ENCODE measurements at places on chromosomes 3 and 15.

DNA sequence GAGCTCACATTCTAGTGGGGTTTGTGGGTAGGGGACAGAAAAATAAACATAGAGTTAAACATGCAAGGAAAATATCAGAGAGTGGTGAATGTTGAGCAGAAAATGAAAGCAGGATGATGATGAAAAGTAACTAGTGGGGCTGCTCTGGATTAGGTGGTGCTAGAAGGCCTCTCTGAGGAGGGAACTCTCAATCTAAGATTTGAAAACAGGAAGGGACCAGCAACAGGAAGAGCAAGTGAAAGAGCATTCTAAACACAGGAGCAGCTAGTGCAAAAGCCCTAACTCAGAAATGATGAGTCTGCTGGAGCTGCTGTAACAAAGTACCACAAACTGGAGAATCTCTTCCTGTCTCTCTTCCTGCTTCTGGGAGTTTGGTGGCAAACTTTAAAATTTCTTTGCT lies 468.6 kb upstream of the AGTR1 start:
- no peak for DNase-seq

DNA sequence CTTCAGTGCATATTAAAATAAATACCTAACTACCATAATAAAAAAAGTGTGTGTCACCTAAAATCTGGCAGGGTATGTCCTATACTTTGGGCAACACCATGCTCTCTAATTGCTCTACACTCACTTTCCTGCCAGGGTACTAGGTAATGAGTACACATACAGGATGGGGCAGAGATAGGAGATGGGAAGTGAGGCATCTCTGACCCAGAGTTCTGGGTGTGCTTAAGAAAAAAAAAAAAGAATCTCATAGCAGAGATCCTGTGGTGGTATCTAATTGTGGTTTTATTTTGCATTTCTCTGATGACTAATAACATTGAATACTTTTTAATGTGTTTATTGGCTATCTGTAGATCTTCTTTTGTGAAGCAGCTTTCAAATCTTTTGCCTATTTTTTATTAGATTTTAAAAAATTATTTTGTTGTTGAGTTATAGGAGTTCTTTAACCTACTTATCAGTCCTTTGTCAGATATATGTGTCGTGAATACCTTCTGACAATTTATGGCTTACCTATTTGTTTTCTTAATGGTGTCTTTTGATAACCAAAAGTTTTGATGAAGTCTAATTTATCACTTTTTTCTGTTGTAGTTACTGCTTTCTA lies 48.0 kb downstream of the EEFSEC start:
- DNase-seq: no peak

DNA sequence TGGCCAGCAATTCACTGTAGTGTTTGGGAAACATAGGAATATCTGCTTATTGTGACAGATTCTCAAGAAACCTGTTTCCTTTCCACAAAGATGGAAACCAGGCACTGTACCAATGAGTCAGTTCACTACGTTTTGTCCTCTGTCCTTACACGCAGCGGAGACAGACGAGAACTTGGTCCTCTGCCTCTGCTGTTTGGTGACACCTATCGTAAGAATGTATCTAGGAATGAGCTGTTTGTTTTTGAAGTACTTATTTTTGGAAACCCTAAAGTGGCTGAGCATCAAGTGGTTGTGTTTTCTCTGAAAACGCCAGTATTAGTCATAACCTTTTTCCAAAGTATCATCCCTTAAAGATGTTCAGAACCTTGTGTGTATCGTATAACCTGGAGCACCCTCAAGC lies 93.0 kb downstream of the PGPEP1L start:
- DNase-seq: no peak

DNA sequence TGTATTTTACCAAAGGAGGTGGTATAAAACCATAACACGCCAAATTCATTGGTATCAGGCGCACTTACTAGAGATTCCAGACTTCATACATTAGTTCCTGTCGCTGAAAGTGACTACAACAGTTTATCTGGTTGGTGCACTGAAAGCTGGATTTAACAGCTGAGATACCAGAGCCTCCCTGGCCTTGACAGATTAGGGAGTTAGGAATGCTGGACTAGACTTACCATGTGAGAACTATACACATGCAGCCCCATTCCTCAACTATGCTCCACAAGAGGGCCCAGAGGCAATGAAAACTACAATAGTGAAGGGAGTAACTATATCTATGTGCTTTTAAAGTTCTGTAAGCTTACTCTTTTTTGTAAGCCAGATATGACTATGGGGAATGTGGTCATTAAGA lies 174.4 kb downstream of the STAG1 start:
- no peak for DNase-seq

GRCh38 chr15:81480645-81481053 lies 106.6 kb upstream of the TMC3 start:
- peak; percentile 49 for DNase-seq

DNA sequence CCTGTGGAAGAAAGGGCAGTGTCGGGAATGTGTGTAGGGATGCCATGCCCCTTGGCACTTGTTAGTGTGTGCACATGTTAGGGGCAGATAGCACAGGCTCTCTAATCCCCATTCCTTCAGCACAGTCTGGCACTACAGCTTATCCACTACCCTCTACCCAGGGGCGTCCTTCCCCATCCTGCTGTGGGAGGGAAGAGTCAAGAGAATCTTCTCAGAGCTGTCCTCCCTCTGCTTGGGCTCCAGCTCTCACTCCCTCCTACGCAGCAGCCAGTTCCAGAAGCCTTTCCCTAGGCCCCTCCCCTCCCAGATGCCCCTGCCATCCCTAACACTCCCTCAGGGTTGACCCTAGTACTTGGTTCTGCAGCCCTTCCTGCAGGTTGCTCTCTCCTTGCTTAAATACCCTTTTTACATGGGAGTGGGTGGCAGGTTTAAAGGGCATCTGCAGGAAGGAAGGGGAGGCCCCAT lies 815 bp upstream of the GRM2 start:
- no peak for DNase-seq

GRCh38 chr3:133520286-133520685 lies 53.2 kb upstream of the CDV3 start:
- DNase-seq: no peak

DNA sequence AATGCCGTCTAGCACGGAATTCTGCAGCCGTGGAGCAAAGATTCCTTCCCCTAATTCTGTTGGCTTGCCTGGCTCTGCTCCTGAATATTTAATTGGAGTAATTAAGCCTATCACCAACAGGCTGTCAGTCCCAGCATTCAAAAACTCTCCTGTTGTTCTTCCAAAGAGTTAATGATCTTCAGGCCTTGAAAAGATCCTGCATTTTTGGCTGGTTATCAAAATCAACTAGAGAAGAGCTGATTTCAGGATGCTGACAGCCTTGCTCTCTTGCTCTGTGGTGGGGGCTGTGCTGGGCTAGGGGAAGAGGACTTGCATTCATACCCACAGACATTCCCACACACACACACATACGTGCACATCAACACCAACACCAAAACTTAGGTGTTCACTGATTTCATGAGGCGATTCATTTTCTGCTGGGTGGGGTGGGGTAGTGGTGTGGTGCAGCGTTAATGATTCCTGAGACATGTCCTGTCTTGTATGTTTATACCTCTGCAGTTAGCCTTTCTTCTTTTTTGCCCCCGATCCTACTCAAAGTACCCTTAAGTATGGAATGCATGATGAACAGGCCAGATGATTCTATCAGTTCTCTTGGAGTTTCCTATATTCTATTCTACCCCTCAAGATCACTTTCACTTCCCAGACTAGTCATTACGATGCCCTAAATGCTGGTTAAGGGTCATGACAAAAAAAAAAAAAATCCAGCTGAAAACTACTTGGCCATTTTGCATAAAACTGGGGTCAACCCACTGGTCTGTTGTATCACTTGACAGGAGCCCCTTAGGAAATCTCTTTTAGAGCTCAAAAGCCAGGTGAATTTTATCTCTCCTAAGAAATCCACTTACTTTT lies 42.3 kb downstream of the CPN2 start:
- DNase-seq: no peak

- DNase-seq: no peak
Measured at GRCh38 chr3:56940976-56941375, 119.5 kb upstream of the SPATA12 start.

All from NCI-H460 (cell line).